ENCODE measurements at places on chromosomes 12 and 14. TPM values are rescaled to one million over a fixed set of nuclear protein-coding genes. Genes with fewer than 3 reads are reported as not detected.

Gene TDRD9
- total RNA-seq, result 8.6 TPM

Gene FIGNL2
- total RNA-seq, result 0.24 TPM

Gene ATL1
- total RNA-seq, result 2.6 TPM

DNA sequence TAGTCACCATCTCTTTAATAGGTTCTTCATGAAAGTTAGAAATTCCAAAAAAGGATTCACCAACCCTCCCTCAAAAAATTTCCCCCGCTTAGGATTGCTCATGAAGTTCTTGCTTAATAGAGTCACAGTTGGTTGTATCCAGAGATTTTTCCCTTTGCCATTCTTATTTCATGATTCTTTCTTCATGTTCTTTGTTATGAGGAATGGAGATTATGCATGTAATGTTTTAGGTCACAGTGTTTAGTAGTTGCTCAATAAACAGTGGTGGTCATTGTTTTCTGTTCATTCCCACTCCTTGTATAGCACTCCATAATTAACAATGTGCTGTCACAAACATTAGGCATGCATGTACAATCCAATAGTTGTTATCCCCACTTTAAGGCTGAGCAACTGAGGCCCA is 51.2 kb upstream of the RTRAF start:
- no peak overlapping the region for H3K4me3 ChIP-seq
- no peaks in the 10 kb centered on the region for H3K4me1 ChIP-seq
- no peak for DNase-seq
- no peaks in the 10 kb centered on the region for H3K27me3 ChIP-seq
- H3K27ac ChIP-seq, result no peak overlapping the region
- H3K36me3 ChIP-seq, result no peaks in the 10 kb centered on the region

GRCh38 chr12:12958886-12959285 is 6.9 kb upstream of the GPRC5D start:
- no peak overlapping the region for H3K27ac ChIP-seq
- no peaks in the 10 kb centered on the region for H3K27me3 ChIP-seq
- H3K36me3 ChIP-seq, result no peaks in the 10 kb centered on the region
- no peaks in the 10 kb centered on the region for H3K4me1 ChIP-seq

GRCh38 chr12:98489176-98489575 is 26.2 kb upstream of the TMPO start:
- peaks cover 10% of the 10 kb centered on the region for H3K4me1 ChIP-seq
- H3K4me3 ChIP-seq, result no peak overlapping the region
- DNase-seq, result no peak
